Transverse colon (tissue), 4 donors: ENCODE measurements at places on chromosomes 13 and 19. TPM values are rescaled to one million over a fixed set of nuclear protein-coding genes. Genes with fewer than 3 reads are reported as not detected.

Gene CPAMD8
- 20.9 TPM for total RNA-seq

Gene PSG2
- total RNA-seq = not detected

Gene ZNF763
- 8.2 TPM for total RNA-seq

Gene ZNF790
- total RNA-seq = 0.60 TPM

Gene CHST8
- total RNA-seq = not detected

Gene NTF4
- not detected for total RNA-seq
